ENCODE measurements at places on chromosomes 7 and 10.
A peak's percentile ranks its signal among the peaks of the same experiment; 100 is the strongest.

DNA sequence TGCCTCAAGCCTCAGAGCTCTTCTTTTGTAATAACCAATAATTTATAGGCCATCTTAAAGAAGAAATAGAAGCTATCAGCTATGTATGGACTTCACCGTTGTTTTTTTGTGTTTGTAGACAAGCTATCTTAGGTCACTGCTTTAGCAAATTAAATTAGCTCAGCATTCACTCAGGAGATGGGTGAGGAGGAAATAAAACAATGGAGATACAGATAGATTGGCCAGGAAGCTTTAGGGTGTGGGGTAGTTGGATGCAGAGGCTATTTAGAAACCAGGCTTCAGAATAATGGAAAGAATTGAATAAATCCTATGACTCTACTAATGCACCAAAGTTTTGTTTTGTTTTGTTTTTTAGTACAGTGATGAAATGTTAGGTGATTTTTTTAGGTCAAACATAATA is 66.1 kb downstream of the MDFIC start:
- DNase-seq = no peak

GRCh38 chr10:63636812-63637211 is 115.6 kb downstream of the REEP3 start:
- DNase-seq = no peak

DNA sequence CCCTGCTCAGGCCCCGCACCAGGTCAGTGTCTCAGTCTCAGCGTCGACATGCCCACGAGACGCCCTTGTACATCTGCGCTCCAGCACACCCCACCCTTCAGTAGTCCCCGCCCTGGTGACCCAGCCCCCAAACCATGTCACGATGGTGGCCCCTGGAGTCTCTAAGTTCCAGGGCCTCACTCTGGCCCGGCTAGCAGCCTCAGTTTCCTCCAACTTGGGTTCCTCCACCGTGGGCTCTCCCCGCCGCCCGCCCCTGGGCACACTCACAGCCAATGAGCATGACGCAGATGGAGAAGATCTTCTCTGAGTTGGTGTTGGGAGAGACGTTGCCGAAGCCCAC is 27.0 kb downstream of the KCNH2 start:
- no peak for DNase-seq

GRCh38 chr10:3636356-3637181 is 148.4 kb downstream of the KLF6 start:
- DNase-seq = no peak

DNA sequence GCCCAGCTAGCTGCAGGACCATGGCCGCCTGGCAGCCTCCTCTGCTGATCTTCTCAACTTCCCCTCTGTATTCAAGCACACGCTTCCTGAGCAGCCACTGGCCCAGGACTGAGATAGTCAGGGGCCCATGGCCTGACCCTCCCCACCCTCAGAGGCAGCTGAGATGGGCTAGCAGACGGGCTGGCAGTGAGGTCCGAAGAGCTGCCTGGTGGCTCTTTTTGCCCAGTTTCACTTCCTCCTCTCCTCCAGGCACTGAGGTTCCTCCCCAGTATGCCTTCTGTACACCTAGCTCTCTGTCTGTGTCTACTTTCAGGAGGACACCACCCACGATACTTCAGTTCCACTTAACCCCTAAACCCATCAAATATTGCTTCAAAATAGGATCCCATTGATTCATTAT is 395.6 kb downstream of the TNS3 start:
- DNase-seq = no peak

DNA sequence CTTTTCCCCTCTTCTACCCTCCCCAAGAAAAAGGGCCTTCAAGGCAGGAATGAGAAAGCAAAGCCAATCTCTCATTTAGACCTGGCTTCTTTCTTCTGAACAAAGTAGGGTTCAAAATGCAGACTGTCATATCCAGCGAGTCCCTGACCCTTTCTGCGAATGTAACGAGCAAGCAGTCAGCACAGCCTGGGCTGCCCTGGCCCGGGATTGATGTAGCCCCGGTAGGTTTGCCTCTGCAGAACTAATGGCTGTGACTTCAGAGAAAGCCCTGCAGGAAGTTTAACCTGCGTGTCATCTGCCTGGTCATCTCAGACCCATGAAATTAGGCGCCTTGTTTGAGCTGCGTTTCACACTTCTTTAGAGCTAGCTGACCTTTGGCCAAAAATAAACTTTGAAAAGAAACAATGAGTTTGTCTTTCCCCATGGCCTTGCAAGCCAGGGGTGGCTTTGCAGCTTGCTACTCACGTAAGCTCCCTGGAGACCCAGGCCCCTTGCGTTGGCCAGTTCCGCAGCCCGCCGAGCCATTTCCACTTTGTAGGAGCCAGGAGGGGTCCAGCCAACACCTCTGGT is 36.4 kb downstream of the HABP2 start:
- DNase-seq = no peak

DNA sequence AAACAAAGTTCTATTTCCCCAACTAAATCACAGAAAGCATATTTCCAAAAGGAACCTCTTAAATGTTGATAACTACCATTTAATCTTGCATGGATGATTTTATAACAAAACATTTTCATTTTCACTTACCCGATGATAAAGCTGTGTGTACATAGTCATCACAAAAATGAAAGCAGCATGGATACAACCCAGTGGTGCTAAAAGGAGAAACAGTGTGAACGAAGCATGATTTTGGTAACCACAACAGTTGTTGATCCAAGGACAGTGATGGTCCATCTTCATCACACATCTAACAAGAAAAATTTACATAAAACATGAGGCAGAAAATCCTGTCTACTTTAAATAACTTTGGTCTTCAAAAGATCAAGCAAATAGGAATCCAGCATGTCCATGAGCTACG is 4.7 kb downstream of the ZDHHC6 start:
- no peak for DNase-seq

DNA sequence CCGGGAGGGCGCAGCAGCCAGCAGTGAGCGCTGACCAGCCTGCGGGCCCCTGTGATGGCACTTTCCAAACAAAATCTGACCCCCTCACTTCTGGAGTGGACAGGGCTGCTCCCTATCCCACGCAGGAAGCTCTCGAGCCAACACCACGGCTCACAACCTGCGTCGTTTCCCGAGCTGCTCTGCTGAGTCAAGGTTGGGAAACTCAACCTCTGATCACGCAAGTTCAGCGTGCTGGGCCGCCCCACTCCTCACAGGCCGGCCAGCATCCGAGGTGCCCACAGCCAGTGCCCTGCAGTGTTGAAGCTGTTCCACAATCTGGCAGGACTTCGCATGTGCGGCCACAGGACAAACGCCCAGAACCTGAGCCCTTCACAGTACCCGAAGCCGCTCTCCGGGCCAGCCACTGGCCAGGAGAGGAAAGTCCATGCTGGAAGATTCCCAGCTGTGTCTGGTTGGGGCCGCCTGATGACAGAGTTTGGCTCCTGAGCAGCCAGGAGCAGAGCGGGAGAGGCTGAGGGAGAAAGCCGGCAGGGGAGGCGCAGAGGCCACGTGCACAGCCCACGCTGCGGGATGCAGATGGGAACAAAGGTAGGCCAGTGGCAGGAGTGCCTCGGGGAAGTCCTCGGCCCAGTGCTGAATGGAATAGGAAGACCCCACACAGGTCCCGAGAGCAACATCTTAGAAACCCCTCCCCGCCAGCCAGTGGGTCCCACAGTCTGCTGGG is 263.3 kb upstream of the TCERG1L start:
- DNase-seq = no peak

DNA sequence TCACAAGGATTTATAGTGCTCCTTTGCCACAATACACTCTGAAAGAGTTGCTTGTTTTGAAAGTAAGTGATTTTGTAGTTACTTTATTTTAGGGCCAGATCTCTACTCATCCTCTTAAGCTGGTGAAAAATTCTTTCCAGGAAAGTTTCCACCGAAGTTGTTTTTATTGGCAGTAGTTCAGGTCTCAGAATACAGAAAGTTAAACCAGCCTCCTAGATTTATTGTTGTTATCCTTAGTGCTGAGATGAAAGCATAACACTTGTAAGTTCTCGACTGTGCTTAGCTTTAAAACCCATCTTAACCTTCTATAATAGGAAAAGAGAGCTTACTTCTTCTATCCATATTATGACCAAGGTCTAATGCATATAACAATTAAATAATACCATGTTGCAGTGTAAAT is 5.5 kb downstream of the AP3M1 start:
- no peak for DNase-seq

DNA sequence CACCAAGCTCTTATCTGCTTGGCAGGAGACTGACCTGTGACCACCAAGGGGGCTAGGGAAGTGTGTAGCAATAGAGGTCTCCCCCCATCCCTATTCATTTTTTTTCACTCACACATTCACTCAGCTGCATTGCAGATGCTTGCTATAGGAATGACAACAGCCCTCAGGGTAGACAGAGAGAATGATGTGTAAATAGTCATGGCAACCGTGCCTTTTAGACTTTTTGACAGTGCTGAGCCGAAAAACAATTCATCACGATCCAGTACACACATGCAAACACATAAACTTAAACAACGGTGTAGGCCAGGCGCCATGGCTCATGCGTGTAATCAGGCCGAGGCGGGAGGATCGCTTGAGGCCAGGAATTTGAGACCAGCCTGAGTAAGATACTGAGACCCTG is 7.6 kb upstream of the ELN start:
- DNase-seq = no peak

DNA sequence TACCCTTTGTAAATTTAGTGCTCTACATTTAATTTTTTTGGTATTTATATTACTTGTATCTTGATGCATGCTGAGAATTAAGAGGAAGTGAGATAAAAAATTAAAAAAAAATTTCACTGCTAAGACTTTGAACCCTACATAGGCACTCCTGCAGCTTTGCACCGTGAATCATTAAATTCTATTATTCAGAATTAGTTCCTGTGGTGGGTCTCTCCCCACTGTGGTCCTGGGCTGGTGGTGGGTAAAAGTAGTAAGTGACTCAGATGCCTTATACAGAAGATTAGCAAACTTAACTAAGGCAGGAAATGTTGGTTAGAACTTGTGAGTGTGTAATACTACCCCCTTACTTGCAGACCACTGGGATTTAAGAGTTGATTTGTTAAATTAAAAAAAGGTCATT is 72.6 kb downstream of the AP3M1 start:
- DNase-seq = peak; percentile 56

DNA sequence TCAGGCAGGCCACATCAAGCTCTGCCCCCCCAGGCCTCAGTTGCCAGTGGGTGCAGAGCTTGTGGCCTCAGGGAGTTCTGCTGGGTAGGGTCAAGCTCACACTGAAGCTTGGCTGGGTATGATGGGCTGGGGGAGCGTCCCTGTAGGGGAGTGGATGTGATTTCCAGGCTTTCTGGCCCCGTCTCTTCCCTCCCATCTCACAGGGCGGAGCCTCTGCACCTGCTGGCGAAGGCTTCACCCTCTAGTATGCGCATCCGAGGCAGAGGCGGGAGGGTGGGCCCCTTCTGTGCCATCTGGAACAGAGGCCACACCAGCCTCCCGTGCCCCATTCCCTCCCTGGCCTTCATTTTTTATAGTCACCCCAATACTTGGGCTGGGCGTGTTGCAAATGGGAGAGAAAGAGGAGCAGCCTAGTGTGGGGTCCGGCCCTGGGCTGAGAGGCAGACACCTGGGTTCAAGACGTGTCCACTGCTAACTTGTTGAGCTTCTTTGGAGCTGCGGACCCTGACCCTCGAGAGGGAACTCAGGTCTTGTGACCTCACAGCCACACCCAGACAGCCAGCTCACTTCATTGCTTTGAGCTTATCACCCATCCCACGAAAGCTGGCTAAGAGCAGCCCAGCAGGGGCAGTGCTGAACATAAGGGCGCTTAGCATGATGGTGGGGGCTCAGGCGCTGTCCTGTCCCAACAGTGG is 2.3 kb downstream of the AQP1 start:
- DNase-seq = no peak

DNA sequence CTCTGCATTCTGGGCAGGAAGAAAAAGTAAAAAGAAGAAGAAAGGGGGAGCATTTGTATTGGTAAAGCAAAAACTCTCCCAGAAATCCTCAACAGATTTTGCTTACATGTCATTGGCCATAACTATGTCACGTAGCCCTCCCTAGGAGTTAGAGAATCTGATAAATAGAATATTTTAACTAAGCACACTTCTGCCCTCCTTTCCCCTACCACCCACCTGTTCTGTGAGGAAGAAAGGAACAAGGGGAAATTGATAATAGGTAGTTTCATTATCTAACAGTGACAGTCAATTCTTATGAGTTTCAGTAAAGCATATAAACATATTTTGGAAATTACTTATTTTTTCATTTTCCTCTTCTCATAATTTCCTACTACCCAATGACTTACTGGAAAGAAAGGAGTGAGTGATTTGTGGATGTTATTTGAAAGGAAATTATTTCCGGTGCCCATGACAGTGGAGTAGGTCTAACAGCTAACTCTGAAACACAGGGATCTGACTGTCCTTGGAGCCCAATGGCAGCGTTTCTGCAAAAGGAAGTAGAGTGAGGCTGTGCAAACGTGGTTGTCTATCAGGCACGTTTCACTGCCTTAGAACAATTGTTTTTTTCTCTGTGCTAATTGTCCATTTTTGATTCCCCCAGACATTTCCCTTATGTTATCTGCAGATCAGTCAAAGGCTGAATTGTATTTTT is 128.6 kb upstream of the MDFIC start:
- DNase-seq = no peak

DNA sequence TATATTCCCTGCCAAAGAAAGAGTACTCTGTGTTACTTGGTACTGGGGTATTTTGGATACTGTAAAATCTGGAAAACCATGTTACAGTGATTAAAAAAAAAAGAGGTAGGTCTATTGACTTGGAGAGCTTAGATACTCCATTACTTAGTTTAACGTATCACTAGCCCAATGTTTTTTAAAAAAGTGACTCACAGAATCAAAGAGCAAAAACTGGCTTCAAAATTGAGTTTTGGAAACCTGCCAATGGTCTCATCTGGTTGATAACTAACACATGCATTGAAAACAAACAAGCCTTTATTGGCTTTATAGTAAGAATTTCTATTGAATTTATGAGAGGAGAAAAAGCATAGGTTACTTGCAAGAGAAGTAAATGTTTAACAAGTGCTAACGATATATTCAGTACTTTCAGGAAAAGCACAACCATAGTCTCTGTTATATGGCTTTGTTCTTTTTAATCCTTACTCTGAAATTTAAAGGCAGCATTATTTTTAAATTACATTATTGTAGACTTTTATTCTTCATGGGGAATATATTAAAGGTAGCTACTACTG is 563.3 kb upstream of the SORCS1 start:
- peak; percentile 13 for DNase-seq

DNA sequence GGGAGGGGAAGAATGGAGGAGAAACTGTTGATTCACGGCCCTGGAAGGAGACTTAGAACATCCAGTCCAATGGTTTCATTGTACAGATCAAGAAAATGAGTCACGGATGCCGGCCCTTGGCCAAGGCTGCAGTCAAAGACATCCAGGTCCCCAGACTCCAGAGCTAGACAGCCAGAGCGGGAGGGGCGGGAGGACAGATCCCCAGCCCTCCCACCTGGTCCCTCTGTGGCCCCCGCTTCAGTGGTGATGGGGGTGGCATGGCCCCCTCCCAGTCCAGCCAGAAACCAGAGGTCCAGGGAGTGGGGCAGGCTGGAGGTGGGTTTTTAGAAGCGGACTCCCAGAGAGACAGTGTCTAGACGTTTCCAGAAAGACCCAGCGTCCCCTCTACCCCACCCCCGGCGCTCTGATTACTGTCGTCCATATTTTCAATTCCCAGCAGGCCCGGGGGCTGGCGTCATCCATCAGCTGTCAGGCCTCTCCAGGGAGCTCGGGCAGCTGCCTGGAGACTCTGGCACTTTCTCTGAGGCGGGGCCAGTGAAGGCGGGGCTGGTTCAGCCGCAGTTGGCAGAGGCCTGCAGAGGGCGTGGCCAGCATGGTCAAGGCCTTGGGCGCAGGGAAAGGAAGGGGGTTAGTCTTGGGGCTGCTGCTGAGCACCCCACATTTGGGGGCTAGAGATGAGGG is 8.0 kb upstream of the HSPB1 start:
- peak; percentile 84 for DNase-seq

- DNase-seq = no peak
Observed at GRCh38 chr7:49911909-49912308, 138.5 kb downstream of the VWC2 start.
